ENCODE measurements at places on chromosomes 2 and 18. TPM values are rescaled to one million over a fixed set of nuclear protein-coding genes. Genes with fewer than 3 reads are reported as not detected.

DNA sequence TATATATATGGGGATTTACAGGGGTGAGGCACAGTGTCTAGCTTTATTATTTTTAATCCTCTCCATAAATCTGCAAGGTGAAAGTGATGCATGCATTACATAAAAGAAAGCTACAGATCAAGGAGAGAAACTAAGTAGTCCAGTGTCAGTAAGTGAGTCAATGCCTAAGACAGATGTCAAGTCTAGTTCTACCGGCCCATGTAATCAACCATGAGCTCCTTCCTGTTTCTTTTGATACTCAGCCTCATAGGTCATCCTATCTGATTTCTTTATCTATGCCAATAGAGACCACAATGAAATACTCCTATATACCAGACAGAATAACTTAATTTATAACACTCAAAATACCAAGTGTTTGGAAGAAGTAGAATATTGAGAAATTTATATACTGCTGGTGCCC lies 20.2 kb upstream of the GYPC start:
- H3K27me3 ChIP-seq = no peaks in the 10 kb centered on the region
- no peaks in the 10 kb centered on the region for H3K36me3 ChIP-seq
- H3K4me3 ChIP-seq = no peak overlapping the region
- DNase-seq = no peak
- H3K4me1 ChIP-seq = no peaks in the 10 kb centered on the region

GRCh38 chr2:147999126-147999525 lies 21.4 kb downstream of the ORC4 start:
- H3K4me3 ChIP-seq = no peak overlapping the region
- no peaks in the 10 kb centered on the region for H3K36me3 ChIP-seq
- no peaks in the 10 kb centered on the region for H3K27me3 ChIP-seq
- no peaks in the 10 kb centered on the region for H3K4me1 ChIP-seq

Gene PRSS56
- not detected for polyA plus RNA-seq

- no peaks in the 10 kb centered on the region for H3K27me3 ChIP-seq
- DNase-seq = no peak
- no peaks in the 10 kb centered on the region for H3K36me3 ChIP-seq
- no peak overlapping the region for H3K27ac ChIP-seq
- H3K4me1 ChIP-seq = peaks cover 17% of the 10 kb centered on the region
- H3K4me3 ChIP-seq = no peak overlapping the region
These were observed 19.5 kb upstream of the PUM2 start for GRCh38 chr2:20370191-20370590.

DNA sequence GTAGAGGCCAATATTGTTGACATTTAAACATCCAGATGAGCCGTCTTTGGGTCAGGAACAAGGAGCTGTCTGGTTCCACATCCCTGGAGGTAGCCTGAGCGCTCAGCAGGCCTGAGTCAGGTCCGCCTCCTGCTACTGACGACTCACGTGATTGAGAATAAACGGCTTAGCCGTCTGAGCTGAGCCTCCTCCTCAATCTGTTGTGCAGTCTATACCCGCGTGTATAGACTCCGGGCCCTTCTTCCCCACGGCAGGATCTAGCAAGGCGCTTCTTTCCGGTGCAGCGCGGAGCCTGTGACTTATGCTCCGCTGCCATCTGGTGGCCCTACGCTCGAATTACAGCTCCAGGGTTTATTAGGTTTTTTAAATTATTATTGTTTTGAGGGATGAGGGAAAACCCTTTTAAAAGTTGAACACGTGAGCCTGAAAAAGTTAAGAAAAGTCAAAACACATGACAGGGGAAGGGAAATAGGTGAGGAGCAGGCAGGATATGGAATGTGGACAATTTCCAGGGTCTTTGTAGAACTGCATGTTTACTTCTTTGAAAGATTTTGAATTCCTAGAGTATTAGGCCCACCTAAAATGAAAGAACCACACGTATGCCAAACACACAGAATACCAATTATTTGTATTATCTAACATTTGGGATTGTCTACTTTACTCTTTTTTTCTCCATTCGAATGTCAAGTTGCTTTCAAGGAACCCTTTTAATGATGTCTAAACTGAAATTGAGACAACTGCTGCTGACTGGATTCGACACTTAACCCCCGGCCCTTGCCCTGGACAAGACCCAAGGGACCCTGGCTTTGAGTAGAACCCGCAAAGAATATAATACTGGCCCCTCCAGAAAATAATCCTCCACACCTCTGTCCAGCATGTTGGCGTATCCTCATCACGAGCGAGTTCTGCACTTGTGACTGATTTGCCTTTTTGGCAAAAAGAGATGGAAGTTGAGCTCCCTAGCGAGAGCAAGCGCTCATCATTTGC lies 112.4 kb upstream of the ZNF236 start:
- H3K27ac ChIP-seq = no peak overlapping the region
- no peaks in the 10 kb centered on the region for H3K36me3 ChIP-seq
- peak; percentile 12 for DNase-seq
- H3K27me3 ChIP-seq = no peaks in the 10 kb centered on the region
- no peak overlapping the region for H3K4me3 ChIP-seq

DNA sequence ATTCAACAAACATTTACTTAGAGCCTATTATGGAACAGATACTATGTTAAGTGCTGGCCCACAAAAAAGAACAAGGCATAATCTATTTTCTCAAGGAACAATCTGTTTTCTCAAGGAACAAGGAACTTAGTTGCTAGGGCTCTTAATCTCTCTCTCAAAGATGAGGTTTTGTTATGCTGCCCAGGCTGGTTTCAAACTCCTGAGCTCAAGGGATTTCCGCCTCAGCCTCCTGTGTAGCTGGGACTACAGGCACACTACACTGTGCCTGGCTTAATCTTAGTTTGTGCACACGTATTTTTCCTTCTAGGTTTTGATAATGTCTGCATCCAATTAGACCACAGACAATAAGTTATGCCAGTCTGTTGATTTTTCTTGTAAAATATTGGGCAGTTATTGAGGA lies 89.5 kb downstream of the PTH2R start:
- no peaks in the 10 kb centered on the region for H3K36me3 ChIP-seq
- H3K27me3 ChIP-seq = no peaks in the 10 kb centered on the region
- H3K4me3 ChIP-seq = no peak overlapping the region
- H3K27ac ChIP-seq = no peak overlapping the region
- no peak for DNase-seq
- H3K4me1 ChIP-seq = no peaks in the 10 kb centered on the region

DNA sequence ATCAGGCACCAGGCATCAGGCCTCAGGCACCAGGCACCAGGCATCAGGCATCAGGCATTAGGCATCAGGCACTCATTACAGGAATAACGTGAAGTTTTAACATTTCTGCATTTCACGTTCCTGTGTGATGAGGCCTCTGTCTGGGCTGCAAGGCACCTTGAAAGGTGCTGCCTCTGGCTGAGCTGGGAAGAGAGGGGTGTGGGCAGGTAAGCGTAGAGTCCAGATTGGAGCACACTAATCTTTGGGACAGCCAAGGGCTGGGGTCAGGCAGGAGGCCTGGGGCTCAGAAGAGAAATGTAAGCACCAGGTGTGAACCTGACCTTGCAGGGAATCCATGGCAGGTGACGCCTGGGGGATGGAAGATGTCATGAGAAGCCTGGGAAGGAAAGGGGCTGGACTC lies 25.3 kb upstream of the SNTG2 start:
- no peak overlapping the region for H3K27ac ChIP-seq
- no peaks in the 10 kb centered on the region for H3K27me3 ChIP-seq
- no peak for DNase-seq
- no peak overlapping the region for H3K4me3 ChIP-seq
- H3K4me1 ChIP-seq = no peaks in the 10 kb centered on the region
- no peaks in the 10 kb centered on the region for H3K36me3 ChIP-seq

GRCh38 chr2:203498161-203498560 lies 36.9 kb downstream of the RAPH1 start:
- no peaks in the 10 kb centered on the region for H3K27me3 ChIP-seq
- DNase-seq = no peak
- no peak overlapping the region for H3K27ac ChIP-seq
- no peaks in the 10 kb centered on the region for H3K4me1 ChIP-seq
- H3K4me3 ChIP-seq = no peak overlapping the region

Gene GATA6
- not detected for polyA plus RNA-seq

DNA sequence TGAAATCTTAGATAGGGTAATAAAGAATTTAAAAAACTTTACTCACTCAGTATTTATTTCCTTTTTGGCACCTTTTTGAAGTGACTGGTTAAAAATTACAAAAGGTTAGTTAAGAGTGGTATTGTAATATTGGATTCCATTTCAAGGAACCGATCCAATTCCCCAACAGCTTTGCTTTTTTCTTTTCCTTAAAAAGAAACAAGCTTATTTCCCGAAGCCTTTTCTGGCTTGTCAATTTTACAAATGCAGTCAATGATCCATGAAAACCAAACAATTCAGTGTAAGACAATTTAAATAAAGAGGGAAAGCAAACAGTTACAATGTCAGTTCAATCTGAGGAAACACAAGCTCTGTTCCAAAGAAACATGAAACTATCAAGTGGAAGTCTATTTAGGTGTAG lies 200.2 kb downstream of the RIT2 start:
- no peaks in the 10 kb centered on the region for H3K27me3 ChIP-seq
- no peaks in the 10 kb centered on the region for H3K36me3 ChIP-seq
- no peak overlapping the region for H3K4me3 ChIP-seq
- H3K27ac ChIP-seq = no peak overlapping the region
- no peaks in the 10 kb centered on the region for H3K4me1 ChIP-seq
- no peak for DNase-seq

- H3K4me1 ChIP-seq = no peaks in the 10 kb centered on the region
- H3K4me3 ChIP-seq = no peak overlapping the region
- no peaks in the 10 kb centered on the region for H3K36me3 ChIP-seq
- H3K27me3 ChIP-seq = no peaks in the 10 kb centered on the region
These were observed 72.5 kb downstream of the VAPA start for GRCh38 chr18:9986156-9986930.

DNA sequence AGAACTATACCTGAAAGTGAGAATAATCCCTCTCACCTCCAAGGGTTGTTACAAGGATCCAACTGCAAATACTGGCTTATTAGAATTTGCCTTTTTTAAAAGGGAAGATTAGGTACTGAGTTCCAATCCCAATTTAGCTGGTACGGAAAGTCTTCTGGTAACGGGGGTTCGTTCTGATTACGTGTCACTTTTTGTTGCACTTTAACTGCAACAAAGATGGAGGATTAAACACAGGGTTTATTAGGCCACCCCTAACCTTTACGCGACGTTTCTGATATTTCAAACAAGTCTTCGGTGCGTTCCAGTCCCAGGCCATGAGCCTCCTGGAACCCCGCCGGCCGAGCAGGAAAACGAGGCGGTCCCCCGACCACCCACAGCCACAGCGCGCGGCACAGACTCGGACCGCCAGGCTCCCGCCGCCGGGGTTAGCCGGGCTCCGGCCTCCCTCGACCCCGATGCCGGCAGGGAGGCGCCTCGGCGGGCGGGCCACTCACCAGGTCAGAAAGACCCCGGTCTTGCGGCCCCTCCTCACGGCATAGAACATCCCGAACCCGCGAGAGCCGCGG lies 411 bp downstream of the RNASEH1 start:
- peak overlapping the region; percentile 78 for H3K27ac ChIP-seq
- H3K4me1 ChIP-seq = peaks cover 3% of the 10 kb centered on the region
- peaks cover 18% of the 10 kb centered on the region for H3K36me3 ChIP-seq

GRCh38 chr2:7060156-7060555 lies 142.9 kb downstream of the RNF144A start:
- H3K27ac ChIP-seq = no peak overlapping the region
- no peaks in the 10 kb centered on the region for H3K27me3 ChIP-seq
- H3K4me3 ChIP-seq = no peak overlapping the region
- H3K4me1 ChIP-seq = peaks cover 13% of the 10 kb centered on the region
- no peak for DNase-seq
- no peaks in the 10 kb centered on the region for H3K36me3 ChIP-seq

DNA sequence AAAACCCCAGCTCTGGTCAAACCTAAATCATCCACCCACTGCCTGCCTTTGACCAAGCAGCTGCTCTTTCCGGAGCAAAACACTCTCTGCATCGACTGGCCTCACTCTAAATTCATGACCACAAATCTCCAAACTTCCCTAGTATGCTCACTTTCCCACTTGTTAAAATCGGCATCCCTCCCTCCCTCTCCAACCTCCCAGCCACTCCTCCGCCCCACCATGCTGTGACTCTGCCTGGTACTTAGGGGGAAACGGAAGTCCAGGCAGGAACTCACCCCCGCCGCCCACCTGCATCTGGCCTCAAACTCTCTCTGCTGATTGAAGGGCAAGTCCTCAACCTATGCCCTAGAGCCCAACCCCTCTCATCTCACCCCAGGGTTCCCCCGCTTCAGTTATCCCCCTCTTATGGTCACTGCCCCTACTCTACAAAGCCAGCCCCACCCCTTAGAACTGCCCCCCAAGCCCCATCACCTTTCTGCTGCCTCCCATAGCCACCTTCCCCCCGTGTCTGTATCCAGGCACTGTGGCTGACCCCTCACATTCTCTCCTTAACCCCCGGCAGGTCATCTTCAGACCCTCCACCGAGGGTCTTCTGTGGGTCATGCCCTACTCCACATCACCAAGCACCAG lies 3.8 kb upstream of the ADRA2B start:
- no peaks in the 10 kb centered on the region for H3K36me3 ChIP-seq
- peaks cover 1% of the 10 kb centered on the region for H3K27me3 ChIP-seq
- H3K27ac ChIP-seq = no peak overlapping the region
- H3K4me1 ChIP-seq = peaks cover 10% of the 10 kb centered on the region
- no peak overlapping the region for H3K4me3 ChIP-seq
- no peak for DNase-seq

Gene IL1RL1
- polyA plus RNA-seq = not detected

Gene DNAJC10
- 64.8 TPM for polyA plus RNA-seq

DNA sequence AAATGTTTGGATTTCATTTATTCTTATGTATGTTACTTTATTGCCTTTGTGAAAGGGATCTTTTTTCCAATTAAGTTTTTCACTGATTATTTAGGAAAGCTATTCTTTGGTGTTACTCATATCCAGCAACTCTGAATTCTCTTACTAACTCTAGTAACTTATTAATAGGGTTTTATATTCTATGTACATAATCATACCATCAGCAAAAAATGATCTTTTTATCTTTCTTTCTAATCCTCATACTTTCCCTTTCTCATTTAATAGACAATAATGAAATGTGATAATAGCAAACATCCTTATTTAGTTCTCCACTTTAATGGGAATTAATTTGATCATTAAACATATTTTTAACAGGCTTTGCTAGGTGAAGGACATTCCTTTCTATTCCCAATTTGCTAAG lies 12.3 kb upstream of the CDKL4 start:
- H3K4me3 ChIP-seq = no peak overlapping the region
- no peaks in the 10 kb centered on the region for H3K27me3 ChIP-seq
- H3K4me1 ChIP-seq = no peaks in the 10 kb centered on the region
- no peak overlapping the region for H3K27ac ChIP-seq
- DNase-seq = no peak

Gene MPP4
- polyA plus RNA-seq = 0.06 TPM

- H3K36me3 ChIP-seq = no peaks in the 10 kb centered on the region
- no peak overlapping the region for H3K4me3 ChIP-seq
- no peak for DNase-seq
- H3K4me1 ChIP-seq = peaks cover 9% of the 10 kb centered on the region
These were observed 53.7 kb upstream of the LGALSL start for GRCh38 chr2:64400105-64400728.

GRCh38 chr2:20299113-20299512 lies 51.5 kb downstream of the PUM2 start:
- H3K4me3 ChIP-seq = no peak overlapping the region
- no peaks in the 10 kb centered on the region for H3K27me3 ChIP-seq
- no peak overlapping the region for H3K27ac ChIP-seq
- peaks cover 4% of the 10 kb centered on the region for H3K36me3 ChIP-seq

Gene ANKRD62
- polyA plus RNA-seq = not detected

Gene IL18R1
- 14.3 TPM for polyA plus RNA-seq

Gene DNER
- 0.08 TPM for polyA plus RNA-seq

Gene LRP1B
- 0.01 TPM for polyA plus RNA-seq

GRCh38 chr2:224072541-224073188 lies 33.6 kb upstream of the SERPINE2 start:
- no peak overlapping the region for H3K27ac ChIP-seq
- peaks cover 2% of the 10 kb centered on the region for H3K27me3 ChIP-seq
- no peak overlapping the region for H3K4me3 ChIP-seq
- H3K4me1 ChIP-seq = no peaks in the 10 kb centered on the region
- DNase-seq = no peak
- H3K36me3 ChIP-seq = no peaks in the 10 kb centered on the region

Data from GM12878 (cell line).